T1000 (cell line): ENCODE measurements at places on chromosomes 3 and 15.

- DNase-seq = no peak
Observed at GRCh38 chr15:45863881-45864580, 229.2 kb downstream of the SQOR start.

DNA sequence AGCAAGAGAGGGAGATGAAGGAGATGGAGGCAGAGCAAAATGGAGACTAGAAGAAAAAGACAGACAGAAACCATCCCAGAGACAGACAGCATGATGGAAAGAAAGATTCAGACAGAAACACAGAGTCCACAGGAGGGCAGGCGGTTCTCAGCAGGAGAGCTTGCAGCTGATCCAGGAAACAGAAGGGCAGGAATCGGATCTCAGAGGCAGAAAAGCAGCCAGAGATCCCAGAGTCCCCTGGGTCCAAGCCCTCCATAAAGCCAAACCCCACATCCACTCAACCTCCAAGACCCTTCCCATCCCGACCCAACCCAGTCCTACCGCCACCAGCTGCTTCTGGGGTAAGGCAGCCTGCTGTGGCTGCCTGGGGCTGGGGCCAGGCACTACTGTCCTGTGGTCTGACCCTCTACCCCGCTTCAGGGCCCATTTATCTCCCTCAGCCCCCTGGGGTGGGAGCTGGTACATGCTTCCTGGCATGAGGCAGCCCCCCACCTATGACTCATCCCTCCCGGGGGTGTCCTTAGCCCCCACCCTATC lies at the start of gene UCN2:
UCN2 (minus strand) TSS at position 400 of the 537 bp plus-strand sequence. CDS start 657 bp downstream, outside the sequence.
- peak; percentile 53 for DNase-seq

- no peak for DNase-seq
Observed at GRCh38 chr3:46907271-46907670, 29.8 kb downstream of the PTH1R start.

DNA sequence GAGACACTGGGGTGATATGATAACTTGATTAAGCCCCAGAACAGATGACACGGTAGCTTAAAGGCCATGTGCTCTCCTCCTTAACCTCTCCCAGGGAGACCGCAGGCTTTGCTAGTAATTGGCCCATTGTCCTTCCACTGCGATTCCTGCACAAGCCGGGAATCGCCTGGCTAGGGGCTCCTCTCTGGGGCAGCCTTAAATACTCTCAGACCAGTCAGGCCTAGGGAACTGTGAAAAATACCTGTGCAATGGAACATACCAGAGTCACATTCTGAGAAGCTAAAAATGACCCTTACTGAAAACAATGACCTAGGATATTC lies 56.3 kb downstream of the CPN2 start:
- no peak for DNase-seq
